ENCODE measurements at places on chromosomes 16 and 17. TPM values are rescaled to one million over a fixed set of nuclear protein-coding genes. Genes with fewer than 3 reads are reported as not detected.

The ZNF778 gene
- total RNA-seq: 10.3 TPM

GRCh38 chr16:48459167-48459566, 74.0 kb upstream of the SIAH1 start:
- DNase-seq: no peak

- no peak for DNase-seq
These were observed 5.8 kb downstream of the SPPL2C start for GRCh38 chr17:45850468-45850867.

DNA sequence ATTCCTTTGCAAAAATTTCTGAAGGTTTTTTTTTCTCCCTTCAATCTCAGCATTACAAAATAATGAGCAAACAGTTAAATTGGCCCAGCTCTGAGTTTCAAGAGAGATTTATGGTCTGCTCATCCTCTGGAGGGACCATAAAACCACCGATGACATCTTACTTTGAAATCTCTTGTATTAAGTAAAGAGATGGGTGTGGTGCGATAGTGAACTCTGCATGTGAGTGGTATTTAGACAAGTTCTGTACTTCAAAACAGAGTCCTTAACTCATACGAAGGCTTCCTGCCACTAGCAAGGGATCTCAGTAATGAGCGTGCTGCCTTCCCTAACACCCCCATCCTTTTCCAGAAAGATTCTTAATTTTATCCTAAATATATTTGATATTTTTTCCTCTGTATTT, 2.1 kb downstream of the FAM20A start:
- no peak for DNase-seq

GRCh38 chr16:55494994-55495421, 13.9 kb upstream of the LPCAT2 start:
- DNase-seq: peak; percentile 81

DNA sequence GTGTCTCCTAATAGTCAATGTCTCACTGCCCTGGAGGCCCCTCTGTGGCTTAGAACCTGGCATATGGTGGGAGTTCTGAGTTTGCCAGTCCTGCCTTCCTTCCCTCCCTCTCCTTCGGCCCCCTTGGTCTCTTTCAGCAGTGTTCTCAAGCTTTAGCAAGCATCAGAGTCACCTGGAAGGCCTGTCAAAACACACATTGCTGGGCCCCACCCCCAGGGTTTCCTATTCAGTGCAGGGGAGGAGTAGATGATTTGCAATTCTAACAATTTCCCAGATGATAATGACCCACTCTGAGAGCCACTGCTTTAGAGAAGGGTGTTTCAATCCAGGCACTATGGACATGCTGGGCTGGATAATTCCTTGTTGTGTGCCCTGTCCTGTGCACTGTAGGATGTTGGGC, 26.4 kb upstream of the TMEM220 start:
- DNase-seq: no peak

The CHST6 gene
- total RNA-seq: 1.3 TPM

The HAP1 gene
- total RNA-seq: 5.0 TPM

DNA sequence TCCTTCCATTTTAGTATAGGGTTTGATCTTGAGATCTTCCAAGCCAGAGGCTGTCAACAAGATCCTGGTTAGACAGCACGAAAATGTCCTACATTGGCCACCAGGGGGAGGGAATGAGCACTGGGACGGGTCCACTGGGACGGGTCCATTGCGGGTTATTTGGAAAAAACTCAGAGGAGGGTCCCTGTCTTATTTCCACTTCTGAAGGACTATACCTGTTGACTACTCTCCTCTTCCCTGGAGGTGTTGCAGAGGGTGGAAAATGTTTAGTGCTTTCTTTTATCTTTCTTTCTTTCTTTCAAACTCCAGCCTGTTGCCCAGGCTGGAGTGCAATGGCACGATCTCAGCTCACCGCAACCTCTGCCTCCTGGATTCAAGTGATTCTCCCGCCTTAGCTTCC, 2.5 kb downstream of the TTLL6 start:
- no peak for DNase-seq

DNA sequence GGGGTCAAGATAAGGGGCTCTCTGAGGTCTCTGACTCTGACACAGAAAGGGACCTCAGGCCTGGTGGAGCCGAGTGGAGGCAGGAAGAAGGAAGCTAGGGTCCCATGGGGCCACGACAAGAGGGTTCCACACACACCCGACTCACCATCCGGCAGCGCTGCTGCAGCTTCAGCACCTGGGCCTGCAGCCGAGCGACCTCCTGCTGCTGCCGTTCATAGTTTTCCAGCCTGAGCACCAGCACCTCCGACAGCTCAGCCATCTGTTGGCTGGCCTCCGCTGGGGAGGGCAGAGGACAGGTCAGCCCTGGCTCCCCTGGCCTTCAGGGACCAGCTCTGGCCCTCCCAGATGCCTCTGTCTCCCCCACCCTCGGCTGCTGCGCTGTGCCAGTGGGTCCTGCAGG, 6.4 kb downstream of the HAP1 start:
- DNase-seq: no peak

- peak; percentile 12 for DNase-seq
These were observed 137.5 kb downstream of the TRIM37 start for GRCh38 chr17:58969156-58969555.

DNA sequence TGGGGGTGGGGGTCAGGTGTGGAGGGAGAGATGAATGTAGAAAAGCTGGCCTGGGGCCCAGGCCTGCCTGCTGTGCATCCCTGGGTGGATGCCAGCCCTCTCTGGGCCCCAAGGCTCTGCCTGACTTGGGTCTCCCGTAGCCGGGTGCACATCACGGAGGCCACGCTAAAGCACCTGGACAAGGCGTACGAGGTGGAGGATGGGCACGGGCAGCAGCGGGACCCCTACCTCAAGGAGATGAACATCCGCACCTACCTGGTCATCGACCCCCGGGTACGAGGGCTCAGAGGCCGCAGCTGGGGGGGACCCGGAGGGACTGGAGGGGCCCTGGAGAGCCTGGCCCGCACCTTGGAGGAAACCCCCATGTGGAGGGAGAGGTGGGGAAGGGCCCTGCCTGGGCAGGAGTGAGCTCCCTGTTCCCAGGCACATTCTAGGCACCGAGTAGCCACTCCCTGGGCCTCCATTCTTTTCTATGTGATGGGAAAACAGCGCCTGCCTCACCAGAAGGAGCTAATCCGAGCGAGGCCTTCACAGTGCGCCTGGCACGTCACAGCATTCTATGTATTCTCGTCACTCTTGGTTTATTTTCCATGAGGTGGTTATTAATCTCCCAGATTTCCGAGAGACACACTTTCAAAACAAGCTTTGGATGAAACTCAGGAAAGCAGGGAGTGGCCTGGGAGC, 34.7 kb downstream of the ADCY7 start:
- DNase-seq: no peak

The PYDC1 gene
- total RNA-seq: not detected

The OR3A3 gene
- not detected for total RNA-seq

GRCh38 chr16:11063448-11064201, 119.3 kb downstream of the CLEC16A start:
- DNase-seq: no peak

- DNase-seq: no peak
These were observed 14.8 kb downstream of the TMEM186 start for GRCh38 chr16:8782673-8783072.

The CYB561 gene
- 30.5 TPM for total RNA-seq

The CCDC78 gene
- total RNA-seq: 1.6 TPM

DNA sequence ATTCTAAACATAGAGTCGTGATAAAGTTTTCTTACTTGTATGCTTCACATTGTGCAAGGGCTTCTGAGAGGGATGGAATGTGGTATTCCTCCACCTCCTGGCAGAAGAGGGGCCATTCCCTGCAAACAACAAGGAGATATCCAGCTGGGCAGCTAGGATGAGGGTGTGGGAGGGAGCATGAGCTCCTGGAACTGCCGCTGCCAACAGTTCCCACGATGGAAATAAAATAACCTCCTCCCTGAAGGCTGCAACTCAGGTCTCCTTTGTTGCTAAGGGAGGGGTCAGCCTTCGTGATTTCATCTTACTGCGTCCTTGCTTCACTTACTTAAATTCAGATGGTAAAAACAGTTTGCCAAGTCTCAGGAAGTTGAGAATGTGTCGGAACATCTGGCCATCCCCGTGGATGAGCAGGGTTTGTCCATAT, 15.6 kb downstream of the PLEKHG4 start:
- DNase-seq: no peak

GRCh38 chr16:49750341-49751000, 105.4 kb downstream of the ZNF423 start:
- no peak for DNase-seq

DNA sequence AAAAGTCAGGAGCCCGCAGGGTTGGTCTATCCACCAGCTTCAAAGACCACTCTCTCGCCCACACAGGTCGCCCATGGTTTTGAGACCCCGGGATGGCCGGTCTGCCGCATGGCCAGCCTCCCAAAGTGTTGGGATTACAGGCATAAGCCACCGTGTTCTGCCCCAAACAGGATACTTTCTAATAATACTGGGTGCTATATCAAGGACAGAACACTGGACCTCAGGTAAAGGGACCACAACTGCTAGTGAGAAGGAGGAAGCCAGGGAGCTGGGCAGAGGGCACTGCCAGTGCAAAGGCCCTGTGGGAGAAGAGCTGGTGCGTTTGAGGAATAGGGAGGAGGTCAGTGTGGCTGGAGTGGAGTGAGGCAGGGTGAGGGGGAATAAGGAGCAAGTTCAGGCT, 34.1 kb downstream of the IL21R start:
- no peak for DNase-seq

The PPP1R1B gene
- total RNA-seq: not detected

GRCh38 chr16:60151987-60152386, 1417.9 kb upstream of the GOT2 start:
- no peak for DNase-seq

DNA sequence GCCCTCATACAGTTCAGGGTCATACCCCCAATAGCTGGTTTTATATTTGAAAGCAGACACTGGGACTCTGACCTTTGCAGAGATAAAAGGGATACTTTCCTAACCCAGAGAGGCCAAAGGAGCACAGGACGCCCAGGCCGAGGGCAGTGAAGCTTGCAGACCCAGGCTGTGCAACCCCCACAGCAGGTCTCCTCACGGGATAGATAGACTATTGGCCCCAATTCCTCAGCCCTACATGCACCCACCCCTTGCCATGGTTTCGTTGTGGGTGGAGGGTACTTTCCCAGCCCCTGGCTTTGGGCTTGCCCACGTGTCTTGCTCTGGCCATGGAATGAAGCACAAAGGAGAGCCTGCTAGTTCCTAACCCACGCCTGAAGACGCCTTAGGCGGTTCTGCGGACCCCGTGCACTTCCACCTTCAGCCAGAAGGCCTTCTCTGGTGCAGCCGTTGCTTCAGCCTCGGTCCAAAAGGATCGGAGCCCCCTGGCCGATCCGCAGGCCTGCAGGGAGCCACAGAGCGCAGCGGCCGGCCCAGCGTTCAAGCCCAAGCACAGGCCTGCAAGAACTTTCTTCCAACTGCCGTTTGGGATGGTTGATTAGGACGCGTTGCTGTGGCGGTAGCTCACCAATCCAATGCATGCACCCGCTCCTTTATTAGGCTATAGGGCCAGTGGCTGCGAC, 9.8 kb upstream of the BRCA1 start:
- DNase-seq: no peak

DNA sequence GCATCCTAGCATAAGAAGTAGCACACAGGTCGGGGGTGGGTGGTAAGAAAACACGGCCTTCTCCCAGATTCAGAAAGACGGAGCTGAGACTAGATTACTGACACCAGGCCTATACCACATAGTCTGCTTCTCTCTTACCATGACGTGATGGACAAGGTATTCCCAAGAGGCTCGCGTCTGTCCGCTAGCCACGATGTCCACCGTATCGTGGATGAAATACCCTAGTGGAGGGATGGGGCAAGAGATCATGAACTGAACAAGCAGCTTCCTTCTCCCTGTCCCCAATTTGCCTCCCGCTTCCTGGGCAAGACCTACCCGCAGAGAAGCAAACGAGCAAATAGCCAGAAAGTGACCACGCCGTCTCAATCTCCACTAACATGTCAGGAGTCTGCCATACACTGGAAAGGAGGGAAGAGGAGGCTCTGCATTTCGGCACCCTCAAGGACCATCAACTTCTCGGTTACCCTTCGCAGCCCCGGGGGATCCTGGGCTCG, 820 bp downstream of the TLCD1 start:
- peak; percentile 54 for DNase-seq

The HEATR9 gene
- total RNA-seq: not detected

DNA sequence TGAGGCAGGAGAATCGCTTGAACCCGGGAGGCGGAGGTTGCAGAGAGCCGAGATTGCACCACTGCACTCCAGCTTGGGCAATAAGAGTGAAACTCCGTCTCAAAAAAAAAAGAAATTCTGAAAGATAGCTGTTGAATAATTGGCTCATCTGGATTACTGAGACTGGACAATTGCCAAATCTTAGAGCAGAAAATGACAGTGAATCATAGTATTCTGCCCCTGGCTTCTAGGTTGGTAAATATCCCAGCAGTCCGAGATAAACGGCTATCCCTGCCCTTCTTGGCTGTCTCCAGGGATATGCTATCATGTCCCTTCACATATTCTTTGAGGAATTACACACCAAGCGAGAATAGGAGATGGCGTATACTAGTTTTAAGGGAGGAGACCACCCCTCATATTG, 35.5 kb upstream of the METTL16 start:
- peak; percentile 79 for DNase-seq

DNA sequence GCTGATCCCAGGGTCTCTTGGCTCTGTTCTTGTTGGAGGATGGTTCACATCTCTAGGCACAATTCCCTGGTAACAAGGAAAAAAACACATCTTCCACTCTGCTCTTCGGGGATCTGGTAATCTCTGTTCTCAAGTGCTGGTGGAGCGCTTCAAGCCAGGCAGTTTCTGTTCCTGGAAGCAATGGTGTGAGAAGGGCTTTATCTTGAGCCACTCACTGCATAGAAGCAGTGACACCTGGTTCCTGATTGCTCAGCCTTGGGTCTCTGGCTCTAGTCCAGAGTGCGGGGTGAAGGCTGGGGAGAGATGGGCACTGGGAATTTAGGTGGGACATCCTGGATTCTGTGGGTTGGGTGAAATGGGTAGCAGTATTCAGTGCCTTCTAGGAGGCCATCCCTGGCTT, 14.1 kb downstream of the AKAP1 start:
- DNase-seq: no peak

GRCh38 chr17:28955408-28955807, 4.1 kb upstream of the PHF12 start:
- DNase-seq: no peak

DNA sequence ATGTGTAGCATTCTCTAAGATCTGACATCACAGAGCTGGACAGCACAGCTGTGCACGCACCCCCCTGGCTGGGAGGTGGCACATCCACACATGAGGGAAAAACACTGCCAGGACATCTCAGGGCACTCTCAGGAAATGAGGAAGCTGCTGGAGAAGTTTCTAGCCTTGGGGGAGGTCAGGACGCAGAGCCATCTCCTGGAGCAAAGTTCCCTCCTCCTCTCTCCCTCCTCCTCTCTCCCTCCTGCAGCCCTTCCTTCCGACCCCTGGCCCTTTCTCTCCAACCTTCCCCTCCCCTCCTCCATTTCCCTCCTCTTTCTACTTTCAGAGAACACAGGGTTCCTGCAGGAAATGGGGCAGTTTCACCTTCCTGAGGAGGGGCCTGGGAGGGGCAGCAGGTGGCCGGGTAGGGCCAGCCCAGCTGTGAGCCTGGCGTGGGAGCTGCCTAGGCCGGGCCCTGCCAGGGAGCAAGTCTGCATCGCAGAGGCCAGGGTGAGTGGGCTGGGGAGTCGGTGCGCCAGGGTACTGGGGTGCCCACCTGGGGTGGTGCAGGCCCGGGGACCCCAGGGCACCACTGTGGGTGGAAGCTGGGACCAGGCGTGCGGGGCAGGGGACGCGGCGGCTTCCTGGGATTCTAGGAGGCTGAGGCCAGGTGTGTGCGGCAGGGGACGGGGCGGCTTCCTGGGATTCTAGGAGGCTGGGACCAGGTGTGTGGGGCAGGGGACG, at the start of gene DPEP1:
DPEP1 (plus strand) TSS at position 412 of the 723 bp plus-strand sequence. CDS start 16,769 bp downstream, outside the sequence.
- no peak for DNase-seq

The MSLN gene
- total RNA-seq: 2.6 TPM

The TBC1D3H gene
- total RNA-seq: not detected
